ENCODE measurements at places on chromosomes 11 and 22.

DNA sequence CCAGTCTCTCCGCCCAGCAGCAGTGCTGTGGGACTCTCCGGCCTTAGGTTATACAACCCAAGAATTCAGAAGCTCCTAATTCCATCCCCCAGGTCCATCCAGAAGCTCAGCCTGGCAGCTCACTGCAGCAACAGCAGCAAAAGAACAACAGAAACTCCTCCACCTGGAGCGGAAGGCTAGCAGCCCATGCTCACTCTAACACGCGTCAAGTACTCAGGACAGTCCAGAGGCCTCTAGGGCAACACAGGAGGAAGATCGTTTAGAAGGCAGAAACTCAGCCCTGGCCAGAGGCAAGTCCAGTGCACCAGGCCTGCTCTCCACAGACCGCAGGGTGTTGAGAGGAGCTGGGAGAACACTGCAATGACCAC, 17.1 kb downstream of the PLA2G6 start:
- DNase-seq: no peak

- DNase-seq: no peak
Observed at GRCh38 chr11:26150031-26150430, 181.9 kb upstream of the ANO3 start.

DNA sequence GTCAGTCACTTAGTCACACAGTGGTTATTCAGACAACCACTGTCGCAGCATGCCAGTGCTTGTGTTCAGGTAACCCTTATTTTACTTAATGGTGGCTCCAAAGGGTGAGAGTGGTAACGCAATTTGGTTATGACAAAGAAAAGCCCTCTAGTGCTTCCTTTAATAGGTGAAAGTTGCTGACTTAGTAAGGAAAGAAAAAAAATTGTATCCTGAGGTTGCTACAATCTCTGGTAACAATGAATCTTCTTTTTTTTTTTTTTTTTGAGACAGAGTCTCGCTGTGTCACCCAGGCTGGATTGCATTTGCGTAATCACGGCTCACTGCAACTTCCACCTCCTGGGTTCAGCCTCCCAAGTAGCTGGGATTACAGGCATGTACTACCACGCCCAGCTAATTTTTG, 64.5 kb downstream of the C11orf91 start:
- no peak for DNase-seq

GRCh38 chr22:39405346-39406085, 5.9 kb downstream of the TAB1 start:
- no peak for DNase-seq

- no peak for DNase-seq
Observed at GRCh38 chr11:131470216-131470925, 100.0 kb downstream of the NTM start.

- DNase-seq: no peak
Observed at GRCh38 chr11:6194065-6194581, 4.9 kb upstream of the OR52W1 start.

DNA sequence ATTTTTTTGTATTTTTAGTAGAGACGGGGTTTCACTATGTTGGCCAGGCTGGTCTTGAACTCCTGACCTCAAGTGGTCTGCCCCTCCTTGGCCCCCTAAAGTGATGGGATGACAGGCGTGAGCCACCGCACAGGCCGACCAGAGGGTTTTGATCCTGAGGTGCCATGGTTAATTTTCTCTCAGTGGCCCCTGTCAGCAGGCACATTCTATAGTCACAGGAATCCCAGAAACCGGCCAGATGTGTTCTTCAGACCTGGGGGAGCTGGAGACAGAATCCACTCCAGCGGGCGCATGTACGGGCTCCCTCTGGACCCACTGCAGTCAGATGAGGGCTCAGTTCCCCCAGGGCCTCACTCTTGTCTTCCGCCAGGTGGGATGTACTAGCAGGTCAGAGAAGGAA, 17.0 kb downstream of the IGLL1 start:
- DNase-seq: no peak

DNA sequence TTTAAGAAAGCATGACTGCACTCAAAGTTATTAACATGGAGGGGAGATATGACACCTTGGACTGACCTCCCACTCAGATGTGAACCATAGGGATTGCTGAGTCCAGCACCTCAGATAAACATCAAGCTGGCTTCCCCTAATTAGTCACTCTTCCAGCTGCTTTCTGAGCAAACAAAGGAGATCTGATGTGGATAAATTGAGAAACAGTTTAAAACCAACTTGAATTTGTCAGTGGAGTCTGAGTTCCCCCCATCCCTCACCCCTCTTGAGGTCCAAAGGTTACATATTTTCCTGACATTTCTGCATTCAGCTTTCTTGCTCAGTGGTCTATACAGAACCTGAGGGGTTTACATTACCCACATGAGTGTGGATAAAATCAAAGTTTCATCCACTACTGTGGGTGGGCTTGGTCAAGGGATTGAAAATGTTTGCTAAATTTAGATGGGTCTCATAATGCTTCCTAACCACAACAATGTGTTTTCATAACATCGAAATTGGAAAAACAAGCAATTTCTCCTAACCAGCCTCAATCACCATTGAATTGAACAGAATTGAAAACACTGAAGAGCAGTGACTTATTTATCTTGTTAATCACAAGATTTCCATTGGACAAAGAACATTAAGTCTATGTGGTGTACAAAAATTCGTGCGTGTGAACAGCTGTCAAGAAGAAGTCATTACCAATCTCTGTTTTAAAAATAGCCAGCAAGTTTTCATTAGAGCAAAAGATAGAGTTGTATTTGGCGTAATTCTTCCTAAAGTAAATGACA, 292.3 kb downstream of the METTL15 start:
- no peak for DNase-seq

- no peak for DNase-seq
Observed at GRCh38 chr22:43256976-43257545, 70.1 kb upstream of the TTLL12 start.

GRCh38 chr11:75371949-75372876, 20.8 kb upstream of the ARRB1 start:
- DNase-seq: no peak

- DNase-seq: no peak
Observed at GRCh38 chr22:50138041-50138440, 32.5 kb upstream of the PANX2 start.

- DNase-seq: no peak
Observed at GRCh38 chr11:126647735-126648134, 292.2 kb downstream of the ST3GAL4 start.

GRCh38 chr11:22203281-22203680, 10.4 kb downstream of the ANO5 start:
- no peak for DNase-seq

GRCh38 chr11:7532405-7533145, 18.8 kb downstream of the PPFIBP2 start:
- no peak for DNase-seq

DNA sequence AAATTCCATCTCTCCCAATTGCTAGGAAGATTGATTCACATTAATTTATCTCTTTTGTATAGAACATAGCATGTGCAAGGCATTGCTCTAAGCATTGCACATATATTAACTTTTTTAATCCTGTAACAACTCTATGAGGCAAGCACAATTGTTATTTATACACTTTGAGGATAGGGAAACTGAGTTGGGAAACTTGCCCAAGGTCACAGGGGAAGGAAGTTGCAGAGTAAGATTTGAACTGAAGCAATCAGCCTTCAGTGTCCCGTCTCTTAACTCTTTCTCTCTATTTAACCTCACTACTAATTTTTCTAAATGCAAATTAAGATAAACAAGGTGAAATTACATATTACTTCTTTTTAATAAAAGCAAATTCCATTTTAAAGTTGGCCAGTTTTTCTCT, 22.2 kb downstream of the OR56B4 start:
- DNase-seq: no peak

GRCh38 chr11:111081021-111081511, 164.5 kb upstream of the POU2AF2 start:
- no peak for DNase-seq

DNA sequence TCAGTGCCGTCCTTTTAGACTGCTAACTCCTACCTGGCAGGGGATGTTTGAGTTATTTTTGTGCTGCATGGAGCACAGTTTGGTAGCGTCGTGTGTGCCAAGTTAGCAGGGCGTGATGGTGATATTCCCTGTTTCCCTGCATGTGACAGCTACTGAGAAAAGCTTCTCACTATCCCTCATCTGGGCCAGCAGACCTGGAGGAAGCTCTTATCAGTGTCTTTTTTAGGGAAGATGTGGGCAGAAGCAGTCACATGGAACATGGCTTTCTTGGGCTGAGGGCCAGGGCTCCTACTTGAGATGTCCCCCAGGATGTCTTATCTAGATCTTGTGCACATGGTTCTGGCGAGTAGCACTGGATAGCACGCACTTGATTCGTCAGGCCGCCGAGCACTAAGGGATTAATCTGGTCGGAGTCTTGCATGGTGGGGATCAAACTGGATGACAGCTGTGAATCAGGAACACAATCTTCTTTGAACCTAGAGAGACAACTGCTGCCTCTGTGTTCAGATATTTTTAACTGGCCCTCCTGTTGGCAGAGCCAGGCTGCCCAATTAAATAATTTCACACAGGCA, 33.8 kb downstream of the TECTA start:
- no peak for DNase-seq

DNA sequence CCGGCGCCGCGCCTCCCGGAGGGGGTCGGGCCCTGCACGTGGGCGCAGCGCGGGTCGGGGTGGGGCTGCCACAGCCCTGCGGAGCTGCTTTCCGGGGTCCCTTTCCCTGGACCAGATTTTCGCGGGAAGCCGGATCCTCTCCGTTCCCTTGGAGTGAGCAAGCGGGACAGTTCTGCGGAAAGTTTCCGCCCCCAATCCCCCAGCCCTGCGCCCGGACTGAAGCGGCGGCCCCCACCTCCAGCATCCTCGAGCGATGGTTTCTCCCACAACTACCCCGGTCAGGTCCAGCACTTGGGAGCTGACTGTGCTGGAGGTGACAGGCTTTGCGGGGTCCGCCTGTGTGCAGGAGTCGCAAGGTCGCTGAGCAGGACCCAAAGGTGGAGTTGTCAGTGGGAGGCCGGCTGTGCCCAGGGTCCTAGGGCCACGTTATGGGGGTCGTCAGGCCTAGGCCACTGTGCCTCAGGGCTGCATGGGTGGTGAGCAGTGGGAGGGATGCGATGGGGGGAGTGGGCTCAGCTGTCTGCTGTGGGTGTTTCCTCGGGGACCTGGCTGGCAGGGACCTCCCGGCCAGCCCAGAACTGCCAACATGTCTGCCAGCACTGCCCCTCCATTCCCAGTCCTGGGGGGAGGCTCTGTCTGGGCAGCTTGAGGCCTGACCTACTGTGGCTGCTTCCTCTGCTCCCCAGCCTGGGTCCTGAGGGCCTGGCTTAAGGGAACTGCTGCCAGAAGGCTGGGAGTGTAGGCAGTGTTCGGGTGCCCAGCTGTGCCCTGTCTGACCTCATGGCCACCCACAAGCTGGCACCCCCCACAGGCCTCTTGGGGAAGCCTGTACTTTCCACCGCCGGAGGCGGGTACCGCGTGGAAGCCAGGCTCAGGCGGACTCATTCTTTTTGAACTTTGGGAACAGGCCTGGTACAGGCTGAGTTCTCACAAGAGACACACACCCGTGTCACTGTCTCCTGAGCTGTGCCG, 726 bp downstream of the ST3GAL4 start:
- DNase-seq: no peak

DNA sequence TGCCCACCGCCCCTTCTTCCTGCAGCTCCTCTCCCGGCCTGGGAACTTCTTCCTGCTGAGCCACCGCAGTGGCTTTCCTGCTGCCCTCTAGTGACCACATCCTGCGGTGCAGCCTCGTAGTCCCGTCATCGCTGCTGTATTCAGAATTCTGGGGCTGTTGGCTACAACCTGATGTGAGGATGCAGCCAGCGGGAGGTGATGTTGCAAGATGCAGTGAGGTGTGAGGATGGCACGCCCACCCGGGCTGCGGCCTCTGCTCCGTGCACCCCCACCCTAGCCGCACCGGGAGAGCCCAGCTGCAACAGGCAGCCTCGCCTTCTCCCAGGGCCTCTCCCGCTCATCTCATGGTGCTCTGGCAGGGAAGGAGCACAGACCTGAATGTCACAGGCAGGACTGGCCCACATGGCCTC, 10.1 kb downstream of the CHST1 start:
- DNase-seq: peak; percentile 65

GRCh38 chr11:93727985-93728791, 13.1 kb downstream of the TAF1D start:
- DNase-seq: no peak

- no peak for DNase-seq
Observed at GRCh38 chr11:15613251-15613650, 498.5 kb downstream of the INSC start.

DNA sequence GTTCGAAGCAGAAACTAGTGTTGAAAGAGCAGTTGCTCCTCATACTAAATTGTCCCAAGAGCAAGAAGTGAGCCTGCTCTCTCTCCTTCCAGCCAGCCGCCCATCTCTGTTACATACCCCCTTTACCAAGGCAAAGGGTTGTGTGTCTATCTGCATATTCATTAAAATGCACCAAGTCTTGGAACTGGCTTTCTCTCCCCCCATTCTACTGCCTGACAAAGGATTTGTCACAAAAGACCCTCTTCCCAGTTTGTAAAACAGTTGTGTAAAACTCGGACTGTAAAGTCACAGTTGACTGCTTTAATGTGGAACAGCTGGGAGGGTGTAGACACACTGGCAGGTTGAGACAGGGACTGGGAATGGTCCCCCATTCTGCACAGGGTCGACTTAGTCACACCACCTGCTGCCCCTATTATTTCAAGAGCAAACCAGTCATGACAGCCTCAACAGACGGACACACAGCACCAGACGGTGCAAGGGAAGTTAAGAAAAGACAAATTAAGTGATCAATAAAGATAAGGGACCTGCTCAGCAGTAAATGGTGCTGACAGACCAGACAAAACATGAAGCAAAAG, 60.0 kb upstream of the HTATIP2 start:
- DNase-seq: no peak

GRCh38 chr22:40769761-40770160, 49.4 kb downstream of the SLC25A17 start:
- DNase-seq: no peak

GRCh38 chr11:132022285-132022684, 651.9 kb downstream of the NTM start:
- no peak for DNase-seq

DNA sequence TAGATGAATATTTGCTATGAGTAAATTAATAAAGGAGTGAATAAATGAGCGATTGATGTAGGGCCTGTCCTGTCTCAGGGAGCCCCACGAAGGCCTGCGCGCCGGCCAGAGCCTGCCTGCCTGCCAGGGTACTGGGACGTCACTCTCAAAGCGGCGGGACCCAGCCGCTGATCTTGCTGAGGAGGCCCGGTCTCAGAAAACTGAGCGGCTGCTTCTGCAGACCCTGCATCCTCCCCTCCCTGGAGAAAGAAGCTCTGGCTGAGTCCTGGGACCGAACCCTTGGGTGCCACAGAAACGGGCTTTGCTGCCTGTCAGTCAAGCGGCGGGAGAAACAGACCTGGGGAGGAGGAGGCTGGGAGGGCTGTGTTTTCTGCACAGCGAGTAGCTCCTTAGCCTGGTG, 91.6 kb upstream of the B3GAT1 start:
- no peak for DNase-seq

All from stimulated activated CD4-positive, alpha-beta T cell treated with anti-CD3 and anti-CD28 coated beads, Interleukin-12 subunit alpha, Interleukin-12 subunit beta, amount 100 ng/mL, for 48 hours (primary cell).